NCI-H1105 (cell line): ENCODE measurements at places on chromosomes 3 and 15.

DNA sequence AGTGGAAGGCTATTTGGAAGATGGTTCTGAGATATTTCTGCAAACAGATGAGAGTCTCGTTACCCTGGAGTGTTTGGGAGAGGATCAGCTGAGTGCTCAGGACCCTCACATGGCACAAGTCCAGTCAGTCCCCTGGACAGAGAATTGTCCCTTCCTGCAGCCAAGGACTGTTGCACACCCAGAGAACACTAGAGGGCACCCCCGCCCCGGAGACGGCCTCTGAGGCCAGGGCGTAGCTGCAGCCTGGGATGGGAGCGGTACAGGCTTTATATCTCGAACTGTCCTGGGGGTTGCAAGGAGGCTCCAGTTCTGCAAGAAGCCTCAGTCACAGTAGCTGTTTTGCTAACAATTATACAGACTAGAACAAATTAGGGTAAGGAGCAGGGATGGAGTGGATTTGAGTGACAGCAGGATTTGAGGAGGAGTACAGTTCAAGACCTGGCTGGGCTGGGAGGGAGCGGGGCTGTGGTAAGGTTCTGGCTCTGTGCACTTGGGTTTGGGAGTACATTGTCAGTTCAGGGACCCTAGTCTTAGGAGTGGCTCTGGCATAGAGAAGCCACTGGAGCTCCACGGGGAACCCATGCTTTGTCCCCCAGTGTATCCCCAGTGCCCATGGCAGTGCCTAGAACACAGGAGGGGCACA is 67.6 kb upstream of the HACD2 start:
- peak; percentile 76 for DNase-seq

DNA sequence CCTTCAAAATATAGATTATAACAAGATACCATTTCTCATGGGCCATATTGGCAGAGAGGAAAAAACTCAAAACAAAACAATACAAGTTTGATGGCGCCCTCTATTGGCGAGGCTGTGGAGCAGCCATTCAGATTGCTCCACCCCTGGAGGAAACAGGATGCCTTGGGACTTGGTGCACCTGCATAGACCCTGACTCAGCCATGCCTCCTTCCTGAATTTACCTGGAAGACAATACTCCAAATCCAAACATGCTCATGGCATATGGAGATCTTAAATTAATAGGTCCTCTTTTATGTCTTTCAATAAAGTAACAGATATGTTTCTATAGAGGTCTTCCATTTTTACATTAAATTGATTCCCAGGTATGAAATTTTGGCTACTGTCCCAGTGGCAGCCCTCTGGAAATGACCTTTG is 90.0 kb downstream of the APBA2 start:
- DNase-seq: peak; percentile 1

GRCh38 chr3:136350132-136350531 is 100.0 kb downstream of the PCCB start:
- no peak for DNase-seq

DNA sequence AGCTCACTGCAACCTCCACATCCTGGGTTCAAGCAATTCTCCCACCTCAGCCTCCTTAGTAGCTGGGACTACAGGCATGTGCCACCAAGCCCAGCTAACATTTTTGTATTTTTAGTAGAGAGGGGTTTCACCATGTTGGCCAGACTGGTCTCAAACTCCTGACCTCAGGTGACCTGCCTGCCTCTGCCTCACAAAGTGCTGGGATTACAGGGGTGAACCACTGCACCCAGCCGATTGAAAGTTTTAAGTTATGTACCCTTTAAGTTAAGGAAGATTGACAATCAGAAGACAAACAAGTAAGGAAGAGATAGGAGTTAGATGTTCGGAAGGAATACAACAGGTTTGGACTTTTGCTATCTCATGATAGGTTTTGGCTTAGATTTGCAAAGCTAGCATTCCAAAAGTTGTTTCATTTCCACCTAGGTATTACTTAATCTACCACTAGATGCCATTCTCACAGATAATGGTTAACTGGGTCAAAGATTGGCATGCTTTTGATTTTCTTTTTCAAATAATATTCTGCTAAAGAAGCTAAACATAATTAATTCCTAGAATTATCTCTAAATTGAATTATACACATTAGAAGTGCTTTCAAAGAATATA is 35.0 kb downstream of the GATM start:
- DNase-seq: no peak

DNA sequence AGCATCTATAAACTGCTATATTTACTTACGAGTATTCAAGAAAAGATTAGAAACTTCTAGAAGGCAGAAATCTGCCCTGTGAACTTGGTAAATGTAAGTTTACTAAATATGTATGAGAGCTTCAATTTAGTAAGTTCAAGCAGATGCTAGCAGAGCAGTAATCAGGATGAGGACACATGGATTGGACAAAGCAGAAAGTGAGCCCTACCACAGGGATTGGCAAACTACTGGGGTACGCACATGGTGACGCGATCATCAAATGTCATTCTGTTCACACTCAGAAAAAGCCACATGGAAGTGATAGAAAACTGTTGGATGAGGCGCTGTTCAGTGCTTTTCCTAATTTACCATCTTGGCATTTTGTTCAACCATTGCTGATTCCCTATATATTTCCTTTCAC is 360.2 kb upstream of the ZNF385D start:
- DNase-seq: no peak

DNA sequence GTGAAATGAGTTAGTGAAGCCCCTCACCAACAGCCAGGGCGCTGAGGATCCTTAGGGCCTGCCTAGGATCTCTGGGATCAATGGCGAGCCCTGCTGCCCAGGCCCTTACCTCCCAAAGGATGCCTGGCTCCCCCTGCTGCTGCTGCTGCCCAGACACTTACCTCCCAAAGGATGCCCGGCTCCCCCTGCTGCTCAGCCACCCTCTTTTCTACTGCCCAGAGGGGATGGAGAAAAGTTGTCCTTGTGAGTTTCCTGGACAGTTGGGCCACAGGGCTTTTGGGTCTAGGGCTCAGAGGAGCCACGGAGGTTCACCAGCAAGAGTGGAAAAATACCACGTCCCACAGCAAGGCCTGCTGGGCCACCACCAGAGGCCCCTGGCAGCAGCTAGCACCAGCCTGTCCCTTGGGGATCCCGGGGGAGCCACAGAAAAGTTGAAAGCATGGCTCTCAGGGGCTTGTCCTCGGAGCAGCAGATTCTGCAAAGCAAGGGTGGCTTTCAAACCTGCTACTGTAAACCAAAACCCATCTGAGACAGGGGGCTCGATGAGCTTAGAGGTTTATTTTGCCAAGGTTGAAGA is 59.4 kb downstream of the SLC6A6 start:
- peak; percentile 13 for DNase-seq

- no peak for DNase-seq
Measured at GRCh38 chr3:73827725-73828211, 203.0 kb upstream of the PDZRN3 start.

DNA sequence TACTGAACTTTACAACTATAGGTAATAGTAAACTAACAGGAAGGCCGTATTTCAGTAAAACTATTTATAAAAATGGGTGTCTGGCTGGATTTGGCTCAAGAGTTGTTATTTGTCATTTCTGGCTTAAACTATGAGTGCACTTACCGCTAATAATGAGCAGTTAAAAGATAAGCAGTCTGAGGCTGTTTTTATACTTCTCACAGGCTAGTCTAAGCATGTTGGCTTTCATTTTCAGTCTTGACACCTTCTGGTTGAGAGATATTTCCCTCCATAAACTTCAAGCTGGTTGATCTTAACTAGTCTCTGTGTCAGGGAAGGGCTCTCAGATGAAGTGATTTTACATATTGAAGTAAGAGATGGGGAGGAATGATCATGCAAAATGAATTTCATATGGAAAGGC is 96.1 kb downstream of the RSRC1 start:
- DNase-seq: no peak

GRCh38 chr15:90644526-90644925 is 72.6 kb upstream of the BLM start:
- no peak for DNase-seq

DNA sequence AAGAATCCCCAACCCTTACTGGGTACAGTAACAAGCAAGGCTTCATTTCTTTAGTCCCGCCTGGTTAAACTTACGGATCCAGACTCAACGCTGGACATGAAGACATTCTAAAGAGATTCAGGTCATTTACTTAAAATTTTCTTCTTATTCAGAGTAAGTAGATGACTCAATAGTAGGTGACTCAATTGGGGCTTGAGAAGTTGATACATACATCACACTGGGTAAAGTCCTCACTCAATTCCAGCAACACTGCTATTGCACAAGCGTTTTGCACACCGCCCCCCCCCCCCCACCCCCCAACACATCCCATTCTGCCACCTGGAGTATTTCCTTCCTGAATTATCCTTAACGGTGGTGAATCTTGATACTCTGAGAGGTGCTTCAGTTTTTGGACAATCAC is 610.0 kb downstream of the FOXP1 start:
- DNase-seq: no peak

GRCh38 chr3:122988508-122988907 is 39.1 kb downstream of the SEMA5B start:
- no peak for DNase-seq

DNA sequence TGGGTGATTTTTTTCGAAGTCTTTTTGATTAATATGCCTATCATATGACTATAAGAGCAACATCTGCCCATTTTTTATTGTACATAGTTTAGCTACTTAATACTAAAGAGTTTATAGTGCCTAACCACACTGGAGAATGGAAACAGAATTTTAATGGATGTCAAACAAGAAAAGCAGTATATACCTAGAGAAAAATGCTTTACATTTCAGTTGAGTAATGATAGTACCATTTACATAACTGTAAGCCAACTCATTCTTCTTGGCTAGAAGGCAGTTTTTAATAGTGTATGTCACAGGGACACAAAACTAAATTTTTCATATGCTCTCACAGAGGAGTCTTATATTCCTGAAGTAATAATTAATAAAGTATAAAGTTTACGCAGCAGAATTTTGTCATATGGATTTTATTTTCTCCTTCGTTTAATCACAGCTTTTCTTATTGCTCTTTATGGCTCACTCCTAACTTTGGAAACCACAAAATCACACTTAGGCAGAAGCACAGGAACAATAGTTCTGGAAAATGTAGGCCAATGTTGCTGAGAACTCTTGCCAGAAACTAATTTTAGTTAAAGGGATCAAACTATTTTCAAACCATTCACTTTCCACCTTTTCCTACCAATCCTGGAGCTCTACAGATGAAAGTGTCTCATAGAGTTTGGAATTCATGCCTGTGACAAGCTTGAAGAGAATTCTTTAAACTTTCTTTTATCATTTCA is 243.6 kb downstream of the ZIC1 start:
- no peak for DNase-seq

DNA sequence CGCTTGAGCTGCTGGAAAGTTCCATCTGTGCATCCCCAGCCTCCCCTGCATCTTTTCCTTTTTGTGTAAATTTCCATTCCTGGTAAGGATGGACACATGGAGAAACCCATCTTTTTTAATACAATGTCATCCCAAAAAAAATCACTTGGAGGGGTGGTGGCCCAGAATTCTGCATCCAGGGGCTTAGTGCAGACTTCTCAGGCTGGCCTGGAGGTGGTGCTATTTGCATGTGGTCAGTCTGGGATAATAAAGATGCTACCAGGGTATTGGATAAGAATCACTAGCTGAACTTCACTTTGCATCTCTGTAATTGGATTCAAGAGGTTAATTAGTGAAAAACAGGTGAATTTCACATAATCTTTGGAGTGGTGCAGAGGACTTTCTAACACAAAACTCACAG is 1.8 kb upstream of the ZSCAN2 start:
- DNase-seq: no peak

DNA sequence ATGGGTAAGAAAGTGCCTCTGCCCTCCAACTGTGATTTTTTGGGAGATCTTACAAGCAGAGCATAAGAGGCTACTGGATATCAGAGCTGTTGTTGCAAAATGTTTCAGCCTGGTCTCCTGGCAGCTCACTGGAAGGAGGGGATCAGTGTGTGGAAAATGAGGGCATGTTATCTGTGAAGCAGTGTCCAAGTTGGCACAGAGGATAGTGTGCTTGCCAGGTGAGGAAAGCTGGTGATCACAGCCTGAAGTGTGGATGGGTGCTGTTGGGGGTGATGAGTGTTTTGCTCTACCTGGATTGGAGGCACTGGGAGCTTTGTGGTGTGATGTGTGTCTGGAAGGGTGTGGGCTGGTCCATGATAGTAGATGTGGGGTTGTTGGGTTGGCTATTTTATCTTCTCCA is 69.3 kb downstream of the MCTP2 start:
- DNase-seq: no peak

GRCh38 chr15:86006546-86006945 is 73.1 kb upstream of the AGBL1 start:
- DNase-seq: no peak

GRCh38 chr3:155179437-155179827 is 99.3 kb downstream of the MME start:
- DNase-seq: no peak

GRCh38 chr3:122111974-122112373 is 56.8 kb downstream of the CD86 start:
- no peak for DNase-seq

GRCh38 chr15:38202361-38202760 is 50.3 kb upstream of the SPRED1 start:
- DNase-seq: no peak

DNA sequence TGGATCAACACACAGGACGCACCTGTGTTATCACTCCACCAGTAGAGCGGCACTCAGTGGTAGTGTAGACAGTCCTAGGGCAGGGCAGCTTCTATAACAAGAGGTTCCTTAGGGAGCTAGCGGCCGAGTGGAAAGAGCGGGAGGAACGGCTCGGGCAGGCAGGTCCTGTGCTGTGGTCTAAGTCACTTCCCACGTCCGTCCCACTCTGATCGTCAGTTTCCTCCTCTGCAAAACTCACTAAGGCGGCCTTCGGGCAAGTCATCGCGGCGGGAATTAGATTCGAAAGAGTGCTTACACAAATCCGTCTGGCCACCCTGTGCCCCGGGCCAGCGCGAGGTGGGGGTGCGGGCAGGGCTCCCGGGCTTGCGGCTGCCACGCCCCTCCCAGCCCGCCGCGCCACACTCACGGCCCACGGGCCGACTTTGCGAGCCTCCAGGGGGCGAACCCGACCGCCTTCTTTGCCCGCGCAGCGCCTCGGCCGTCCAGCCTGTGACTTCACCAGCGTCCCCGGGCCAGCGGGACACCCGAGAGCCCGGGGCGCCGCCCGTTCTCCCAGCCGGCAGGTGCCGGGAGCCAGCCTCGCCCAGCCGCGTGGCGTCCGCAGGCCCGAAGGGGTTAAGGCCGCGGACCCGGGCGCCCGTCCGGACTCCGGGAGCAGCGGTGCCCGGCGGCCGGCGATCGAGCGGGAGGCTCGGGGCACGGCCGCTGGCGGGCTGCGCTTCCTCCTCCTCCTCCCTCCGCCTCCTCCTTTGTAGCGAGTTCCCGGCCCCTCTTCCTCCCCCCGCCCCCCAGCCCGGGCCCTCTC is 416 bp upstream of the CORO2B start:
- peak; percentile 43 for DNase-seq

- DNase-seq: no peak
Measured at GRCh38 chr15:57883701-57884100, 177.2 kb downstream of the POLR2M start.

GRCh38 chr15:72491768-72492167 is 17.6 kb downstream of the ARIH1 start:
- no peak for DNase-seq

- DNase-seq: peak; percentile 93
Measured at GRCh38 chr3:194130807-194131589, 5.0 kb upstream of the HES1 start.
